Osteoblast (primary cell): ENCODE measurements at places on chromosomes 3 and 15. TPM values are rescaled to one million over a fixed set of nuclear protein-coding genes. Genes with fewer than 3 reads are reported as not detected.

The GUCA1C gene
- total RNA-seq = not detected in 2 replicates

The WDR93 gene
- under 0.01 and 0.36 TPM in 2 replicates for total RNA-seq

The CDC25A gene
- 0.88 and 1.1 TPM in 2 replicates for total RNA-seq

The BNIP2 gene
- total RNA-seq = 129 and 161 TPM in 2 replicates

The SNX22 gene
- total RNA-seq = under 0.01 and 0.29 TPM in 2 replicates

DNA sequence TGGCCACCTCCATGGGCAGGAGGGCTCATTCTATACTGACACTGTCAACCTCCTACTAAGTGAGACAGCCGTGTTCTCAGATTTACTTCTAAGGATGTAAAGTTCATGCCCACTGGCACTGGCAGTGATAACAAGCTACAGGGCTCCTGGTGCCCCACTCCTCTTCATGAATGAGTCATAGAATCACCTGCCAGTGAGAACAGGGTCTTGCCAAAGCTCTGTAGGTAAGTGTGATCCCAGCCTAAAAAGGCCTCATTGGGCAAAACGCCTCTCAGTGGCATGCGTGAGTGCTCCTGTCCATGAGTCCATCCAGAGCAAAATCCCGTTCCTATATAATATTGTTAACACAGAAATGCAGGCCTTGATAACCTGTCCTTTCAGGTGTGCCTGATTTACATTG lies 17.4 kb downstream of the PXYLP1 start:
- H3K4me3 ChIP-seq = no peak overlapping the region
- no peaks in the 10 kb centered on the region for H3K36me3 ChIP-seq
- DNase-seq = no peak

GRCh38 chr3:135982404-135982761 lies 16.9 kb downstream of the PPP2R3A start:
- DNase-seq = no peak
- H3K27me3 ChIP-seq = no peaks in the 10 kb centered on the region
- H3K4me3 ChIP-seq = no peak overlapping the region
- H3K36me3 ChIP-seq = no peaks in the 10 kb centered on the region
- peak overlapping the region; percentile 29 for H3K27ac ChIP-seq

- peaks cover 8% of the 10 kb centered on the region for H3K4me1 ChIP-seq
- peak overlapping the region; percentile 17 for H3K27ac ChIP-seq
- no peak overlapping the region for H3K4me3 ChIP-seq
- DNase-seq = no peak
- H3K36me3 ChIP-seq = peaks cover 51% of the 10 kb centered on the region
These were observed 8.1 kb downstream of the WDR82 start for GRCh38 chr3:52270252-52270754.

DNA sequence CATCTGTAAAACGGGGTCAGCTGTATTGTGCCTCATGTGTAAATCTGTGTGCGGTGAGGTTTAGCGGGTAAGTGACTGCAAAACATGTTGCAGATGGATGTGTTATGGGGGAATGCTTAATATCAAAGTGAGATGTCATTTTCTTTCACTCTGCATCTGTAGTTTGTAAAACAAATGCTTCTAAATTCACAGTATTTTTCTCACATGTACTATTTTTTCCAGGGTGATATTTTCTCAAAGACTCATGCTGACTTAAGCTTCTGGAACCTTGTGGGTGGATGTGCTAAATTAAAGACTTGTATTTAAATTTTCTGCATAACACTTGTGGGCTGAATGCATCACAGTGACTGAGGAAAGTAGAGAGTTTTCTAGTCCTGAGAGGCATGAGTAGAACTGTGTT lies 115.2 kb upstream of the TP63 start:
- H3K4me3 ChIP-seq = no peak overlapping the region
- no peaks in the 10 kb centered on the region for H3K27me3 ChIP-seq
- no peak overlapping the region for H3K27ac ChIP-seq
- H3K4me1 ChIP-seq = no peaks in the 10 kb centered on the region
- peak; percentile 72 for DNase-seq

DNA sequence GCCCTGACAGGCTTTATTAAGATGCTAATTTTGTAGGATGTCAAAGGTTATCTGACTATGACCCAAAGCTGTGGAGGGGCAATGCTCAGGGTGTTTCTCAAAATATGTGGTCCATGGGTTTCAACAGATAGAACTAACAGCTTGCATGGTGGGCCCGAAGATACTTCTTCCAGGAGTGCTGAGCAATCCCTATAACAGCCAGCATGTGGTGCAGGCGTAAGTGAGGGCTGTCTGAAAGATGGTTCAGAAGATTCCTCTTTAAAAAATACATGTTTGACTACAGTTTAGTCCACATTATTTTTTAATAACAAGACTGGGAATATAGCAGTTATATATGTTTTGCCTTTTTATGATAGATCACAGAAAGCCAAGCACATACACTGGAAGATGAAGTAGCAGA lies 7.6 kb downstream of the SCG3 start:
- H3K36me3 ChIP-seq = no peaks in the 10 kb centered on the region
- H3K4me1 ChIP-seq = no peaks in the 10 kb centered on the region
- H3K4me3 ChIP-seq = no peak overlapping the region
- DNase-seq = no peak

DNA sequence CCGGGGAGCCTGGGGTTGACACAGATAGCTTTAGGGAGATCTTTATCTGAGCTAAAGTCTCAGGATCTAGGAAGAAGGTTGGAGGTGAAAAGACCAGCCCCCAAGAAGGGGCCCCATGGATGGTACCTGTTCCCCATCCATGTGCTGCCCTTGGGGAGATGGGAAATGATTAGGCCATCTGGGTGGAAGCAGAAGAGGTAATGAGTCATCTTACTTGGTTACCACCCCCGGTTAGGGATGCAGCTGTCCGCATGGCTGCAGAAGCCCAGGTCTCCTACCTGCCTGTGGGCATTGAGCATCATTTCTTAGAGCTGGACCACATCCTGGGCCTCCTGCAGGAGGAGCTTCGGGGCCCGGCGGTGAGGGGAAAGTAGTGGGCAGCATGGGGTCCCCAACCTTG lies 3.1 kb upstream of the CPLX3 start:
- no peaks in the 10 kb centered on the region for H3K36me3 ChIP-seq
- no peak for DNase-seq
- peaks cover 29% of the 10 kb centered on the region for H3K27me3 ChIP-seq
- H3K4me3 ChIP-seq = no peak overlapping the region
- no peaks in the 10 kb centered on the region for H3K4me1 ChIP-seq

GRCh38 chr3:99663977-99664376 lies 25.6 kb downstream of the COL8A1 start:
- H3K27me3 ChIP-seq = no peaks in the 10 kb centered on the region
- H3K4me1 ChIP-seq = peaks cover 74% of the 10 kb centered on the region
- H3K27ac ChIP-seq = peak overlapping the region; percentile 38
- no peak overlapping the region for H3K4me3 ChIP-seq
- peaks cover 39% of the 10 kb centered on the region for H3K36me3 ChIP-seq

DNA sequence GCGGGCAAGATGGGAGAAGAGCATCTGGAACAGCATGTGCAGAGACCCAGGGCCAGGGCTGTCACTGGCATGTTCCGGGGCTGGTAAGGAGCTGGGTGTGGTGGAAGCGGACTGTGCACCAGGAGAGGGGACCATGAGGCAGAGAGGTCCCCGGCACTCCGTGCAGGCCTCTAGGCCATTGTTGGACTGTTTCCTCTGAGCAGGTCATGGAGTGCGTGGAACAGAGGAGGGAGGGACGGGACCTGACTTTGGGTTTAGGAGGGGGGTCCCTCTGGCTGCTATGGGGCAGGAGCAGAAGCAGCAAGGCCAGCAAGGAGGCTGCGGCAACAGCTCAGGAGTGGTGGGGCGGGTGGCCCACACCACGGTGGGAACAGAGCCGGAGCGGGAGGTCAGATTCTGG lies 47.1 kb downstream of the TPRA1 start:
- DNase-seq = peak; percentile 45
- peaks cover 12% of the 10 kb centered on the region for H3K27me3 ChIP-seq
- H3K36me3 ChIP-seq = no peaks in the 10 kb centered on the region
- no peak overlapping the region for H3K4me3 ChIP-seq
- peaks cover 5% of the 10 kb centered on the region for H3K4me1 ChIP-seq
- no peak overlapping the region for H3K27ac ChIP-seq

DNA sequence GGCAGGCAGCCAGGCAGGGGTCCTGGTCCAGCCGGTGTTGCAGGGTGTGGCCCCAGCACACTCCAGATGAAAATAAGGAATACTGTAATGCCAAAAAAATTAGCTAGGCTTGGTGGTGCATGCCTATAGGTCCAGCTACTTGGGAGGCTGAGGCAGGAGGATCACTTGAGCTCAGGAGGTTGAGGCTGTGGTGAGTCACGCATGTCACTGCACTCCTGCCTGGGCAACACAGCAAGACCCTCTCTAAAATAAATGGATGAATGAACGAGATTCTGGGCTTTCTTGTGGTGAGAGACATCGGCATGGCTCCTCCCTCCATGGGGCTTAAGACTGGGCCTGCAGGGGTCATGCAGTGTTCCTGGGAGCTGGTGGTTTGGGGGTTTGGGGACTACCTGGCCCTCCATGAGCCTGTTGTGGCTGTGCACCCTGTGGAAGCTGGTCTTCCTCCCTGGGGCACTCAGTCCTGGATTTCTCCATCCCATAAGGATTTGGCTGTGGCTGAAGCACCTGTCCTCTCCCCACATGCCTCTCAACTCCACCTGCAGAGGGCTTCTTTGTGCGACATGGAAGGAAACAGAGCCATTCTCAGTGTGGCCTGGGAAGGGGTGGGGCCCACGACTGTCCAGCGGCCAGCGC lies 7.6 kb upstream of the RCCD1 start:
- peaks cover 8% of the 10 kb centered on the region for H3K4me1 ChIP-seq
- H3K4me3 ChIP-seq = no peak overlapping the region
- peaks cover 82% of the 10 kb centered on the region for H3K36me3 ChIP-seq

GRCh38 chr3:22257252-22257651 lies 506.2 kb upstream of the ZNF385D start:
- no peaks in the 10 kb centered on the region for H3K27me3 ChIP-seq
- no peaks in the 10 kb centered on the region for H3K36me3 ChIP-seq
- no peak for DNase-seq
- no peak overlapping the region for H3K4me3 ChIP-seq
- no peak overlapping the region for H3K27ac ChIP-seq
- H3K4me1 ChIP-seq = no peaks in the 10 kb centered on the region

DNA sequence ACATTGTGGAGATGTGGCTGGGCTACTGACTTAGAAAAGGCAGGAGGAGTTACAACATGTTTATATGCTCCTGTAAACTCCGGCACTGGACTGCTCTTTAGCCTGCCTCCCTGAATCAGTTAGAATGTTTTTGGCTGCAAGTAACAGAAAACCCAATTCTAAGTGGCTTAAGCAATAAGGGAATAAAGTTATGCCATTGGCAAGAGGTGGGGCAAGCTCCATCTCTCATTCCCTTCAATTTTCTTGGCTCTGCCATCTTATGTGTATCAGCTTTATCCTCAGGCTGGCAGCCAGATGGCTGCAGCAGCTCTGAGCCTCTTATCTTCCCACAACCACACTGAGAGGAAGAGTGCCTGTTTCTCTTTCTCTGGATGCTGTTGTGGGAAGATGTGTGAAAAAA lies 22.4 kb upstream of the MEIS2 start:
- no peak overlapping the region for H3K27ac ChIP-seq
- H3K4me1 ChIP-seq = no peaks in the 10 kb centered on the region
- no peak overlapping the region for H3K4me3 ChIP-seq
- no peak for DNase-seq
- no peaks in the 10 kb centered on the region for H3K27me3 ChIP-seq

DNA sequence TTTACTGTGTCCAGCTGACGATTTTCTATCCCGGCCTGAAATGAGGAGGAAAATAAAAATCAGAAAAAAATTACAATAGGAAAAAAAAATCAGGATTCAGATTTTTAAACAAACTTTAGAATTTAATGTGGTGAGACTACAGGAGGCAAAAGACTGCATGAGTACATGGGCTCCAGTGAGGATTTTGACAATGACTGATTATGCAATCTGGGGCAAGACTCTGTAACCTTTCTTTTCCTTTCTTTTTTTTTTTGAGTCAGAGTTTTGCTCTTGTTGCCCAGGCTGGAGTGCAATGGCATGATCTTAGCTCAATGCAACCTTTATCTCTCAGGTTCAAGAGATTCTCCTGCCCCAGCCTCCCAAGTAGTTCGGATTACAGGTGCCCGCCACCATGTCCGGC lies 29.9 kb downstream of the SPG11 start:
- H3K27ac ChIP-seq = peak overlapping the region; percentile 78
- H3K27me3 ChIP-seq = no peaks in the 10 kb centered on the region
- peaks cover 14% of the 10 kb centered on the region for H3K4me1 ChIP-seq
- H3K36me3 ChIP-seq = peaks cover 36% of the 10 kb centered on the region
- no peak overlapping the region for H3K4me3 ChIP-seq

- DNase-seq = peak; percentile 3
- H3K27ac ChIP-seq = peak overlapping the region; percentile 16
- peaks cover 3% of the 10 kb centered on the region for H3K4me1 ChIP-seq
These were observed 73.0 kb downstream of the SPRED1 start for GRCh38 chr15:38325648-38325990.

DNA sequence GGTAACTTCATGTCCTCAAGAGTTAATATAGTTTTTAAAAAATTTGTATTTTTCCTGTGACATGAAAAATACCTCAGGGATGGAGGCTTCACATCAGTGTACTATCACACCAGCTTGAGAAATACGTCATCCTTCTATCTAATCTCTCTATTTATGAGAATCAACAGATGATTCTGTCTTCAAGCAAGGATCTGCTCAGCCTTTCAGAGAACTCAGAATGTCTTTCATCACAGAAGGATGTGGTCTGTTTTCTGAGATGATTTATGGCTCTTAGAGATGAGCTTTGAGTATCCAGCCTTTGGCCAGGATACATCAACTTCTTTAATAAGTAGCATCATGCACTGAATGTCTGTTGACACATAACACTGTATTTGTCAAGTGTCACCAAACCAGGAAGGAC lies 193.9 kb downstream of the DTWD1 start:
- no peak overlapping the region for H3K4me3 ChIP-seq
- H3K27me3 ChIP-seq = no peaks in the 10 kb centered on the region
- H3K27ac ChIP-seq = no peak overlapping the region
- H3K4me1 ChIP-seq = peaks cover 15% of the 10 kb centered on the region
- no peaks in the 10 kb centered on the region for H3K36me3 ChIP-seq

DNA sequence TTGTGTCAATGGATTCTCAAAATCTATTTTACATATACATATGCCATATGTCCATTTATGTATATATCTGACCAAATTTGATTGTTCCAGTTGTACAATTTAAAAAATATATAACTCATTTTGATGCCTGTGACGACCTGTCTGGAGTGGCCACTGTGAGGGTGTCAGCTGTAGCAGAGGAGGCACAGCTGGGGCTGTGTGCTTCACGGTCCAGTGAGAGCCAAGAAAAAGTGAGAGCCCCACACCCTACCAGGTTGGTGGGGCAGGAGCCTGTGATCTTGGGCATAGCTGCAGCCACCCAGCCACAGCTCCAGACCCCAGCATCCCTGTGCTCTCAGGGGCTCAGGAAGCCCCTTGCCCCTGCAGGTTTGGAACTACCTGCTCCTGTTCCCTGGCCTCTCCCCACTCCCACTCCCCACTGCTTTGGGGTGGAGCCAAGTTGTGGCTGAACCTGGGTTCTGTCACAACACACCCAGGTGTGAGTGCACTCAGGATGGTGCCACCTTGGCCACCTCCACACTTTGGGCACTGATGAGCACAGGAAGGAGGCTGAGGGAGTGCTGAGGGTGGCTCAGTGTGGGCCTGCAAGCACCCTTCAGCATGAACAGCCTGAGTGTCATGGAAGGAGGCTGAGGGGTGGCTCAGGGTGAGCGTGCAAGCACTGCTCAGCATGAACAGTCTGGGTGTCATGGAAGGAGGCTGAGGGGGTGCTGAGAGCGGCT lies 161.1 kb upstream of the ROBO1 start:
- no peak for DNase-seq
- no peaks in the 10 kb centered on the region for H3K36me3 ChIP-seq
- no peak overlapping the region for H3K4me3 ChIP-seq
- H3K27me3 ChIP-seq = no peaks in the 10 kb centered on the region

- no peaks in the 10 kb centered on the region for H3K36me3 ChIP-seq
- H3K4me1 ChIP-seq = no peaks in the 10 kb centered on the region
- H3K27ac ChIP-seq = no peak overlapping the region
- no peak overlapping the region for H3K4me3 ChIP-seq
These were observed 731.4 kb downstream of the PLOD2 start for GRCh38 chr3:145429546-145429945.
